ENCODE measurements at places on chromosomes 11 and 22.

DNA sequence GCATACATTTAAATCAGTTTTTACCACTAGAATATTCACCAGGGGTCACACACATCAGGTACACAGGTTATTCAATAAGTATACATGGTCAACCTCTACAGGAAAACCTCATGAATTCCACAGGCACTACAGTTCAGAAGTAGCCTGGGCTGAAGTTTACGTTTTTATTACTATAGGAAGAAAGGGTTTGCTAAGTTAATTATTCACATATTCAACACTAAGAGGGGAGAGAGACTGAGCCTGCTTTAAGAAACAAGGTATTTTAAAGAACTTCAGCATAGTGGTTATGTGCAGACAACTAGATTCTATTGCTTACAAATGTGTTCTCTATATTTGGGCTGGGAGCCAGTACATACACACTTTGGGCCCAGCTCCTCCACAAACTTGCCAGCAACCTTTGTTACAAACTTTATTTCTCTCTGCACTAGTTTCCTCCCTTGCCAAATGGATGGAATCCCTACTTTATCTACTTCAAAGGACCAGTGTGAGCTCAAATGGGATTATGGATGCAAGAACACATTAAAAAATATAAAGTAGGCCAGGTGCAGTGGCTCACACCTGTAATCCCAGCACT lies 31.9 kb downstream of the IL18BP start:
- no peak for DNase-seq

DNA sequence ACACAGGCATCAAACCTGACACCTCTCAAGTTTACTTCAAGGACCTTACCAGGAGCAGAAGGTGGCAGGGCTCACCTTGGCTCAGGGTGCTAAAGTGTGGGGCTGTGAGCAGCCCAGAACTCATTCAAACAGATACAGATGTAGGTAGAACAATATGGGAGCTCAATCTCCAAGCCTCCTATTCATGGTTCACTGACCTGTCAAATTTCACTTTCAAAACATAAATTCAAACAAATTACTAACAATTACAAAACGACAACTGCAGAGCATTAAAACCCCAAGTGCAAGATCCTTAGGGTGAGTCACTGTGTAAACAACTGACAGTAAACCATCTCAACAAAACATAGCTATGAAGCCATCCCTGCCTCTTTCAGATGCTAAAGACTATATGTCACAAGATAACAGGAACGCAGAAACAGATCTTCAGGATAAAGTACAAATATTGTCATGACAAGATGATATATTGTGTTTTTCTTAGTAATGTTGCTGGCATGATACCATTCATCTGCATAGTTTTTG lies 303.5 kb upstream of the ANO3 start:
- no peak for DNase-seq

- no peak for DNase-seq
Measured at GRCh38 chr11:82718307-82718706, 15.4 kb downstream of the FAM181B start.

- no peak for DNase-seq
Measured at GRCh38 chr11:68076371-68077042, 37.7 kb downstream of the TCIRG1 start.

DNA sequence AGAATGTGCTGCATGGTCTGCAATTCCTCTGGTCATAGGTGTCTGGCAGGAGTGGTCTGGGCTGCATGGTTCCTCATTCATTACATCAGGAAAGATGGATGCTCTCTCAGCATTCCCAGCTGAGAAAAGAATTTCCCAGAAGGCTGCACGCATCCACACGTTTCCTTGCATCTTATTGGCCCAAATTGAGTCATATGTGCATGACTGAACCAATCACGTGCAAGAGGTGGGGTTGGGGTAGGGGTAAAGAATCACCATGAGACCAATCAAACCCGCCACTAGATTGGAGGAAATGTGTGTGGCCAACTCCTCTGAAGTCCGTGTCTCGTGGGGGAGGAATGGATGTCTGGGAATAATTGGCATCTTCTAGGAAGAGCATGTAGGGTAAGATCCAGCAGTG lies 28.8 kb downstream of the TST start:
- no peak for DNase-seq

- DNase-seq: no peak
Measured at GRCh38 chr11:95163106-95163505, 67.9 kb downstream of the SESN3 start.

DNA sequence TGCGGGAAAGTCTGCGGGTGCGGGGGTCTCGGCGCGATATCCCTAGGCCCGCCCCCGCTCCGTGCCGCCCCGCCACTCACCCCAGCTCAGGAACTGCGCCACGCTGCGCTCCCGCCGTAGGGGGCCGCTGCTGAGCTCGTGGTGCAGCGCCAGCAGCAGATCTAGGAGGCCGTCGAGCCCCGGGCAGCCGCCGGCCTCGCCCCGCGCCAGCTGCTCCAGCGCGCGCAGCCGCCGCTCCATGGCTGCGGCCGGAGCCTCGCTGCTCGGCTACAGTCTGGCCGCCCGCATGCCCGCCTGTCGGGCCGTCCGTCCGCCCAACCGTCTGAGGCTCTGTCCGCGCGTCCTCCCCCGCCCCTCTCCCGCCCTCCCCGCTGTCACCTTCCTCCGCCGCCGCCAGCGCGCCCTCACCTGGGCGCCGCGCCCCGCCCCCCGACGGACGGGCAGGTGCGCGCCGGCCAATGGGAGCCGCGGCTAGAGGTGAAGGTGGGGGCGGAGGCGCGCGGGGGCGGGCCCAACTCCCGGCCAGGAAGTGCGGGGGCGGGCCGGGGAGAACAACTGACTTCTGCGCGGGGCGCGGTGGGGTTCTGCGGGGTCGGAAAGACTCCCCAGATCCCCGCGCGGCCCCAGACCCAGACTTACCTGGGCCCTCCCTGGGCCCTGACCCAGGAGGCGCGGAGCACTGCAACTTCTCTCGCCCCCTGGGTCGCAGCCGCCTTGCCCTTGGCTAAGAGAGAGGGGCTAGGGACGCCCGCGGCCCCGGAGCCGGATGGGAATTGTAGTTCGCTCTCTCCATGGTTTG lies at the start of gene CDC42BPG:
TSS of gene CDC42BPG (minus strand) at position 324 of the 799 bp plus-strand sequence. CDS start at position 240, 84 bp downstream.
- no peak for DNase-seq

DNA sequence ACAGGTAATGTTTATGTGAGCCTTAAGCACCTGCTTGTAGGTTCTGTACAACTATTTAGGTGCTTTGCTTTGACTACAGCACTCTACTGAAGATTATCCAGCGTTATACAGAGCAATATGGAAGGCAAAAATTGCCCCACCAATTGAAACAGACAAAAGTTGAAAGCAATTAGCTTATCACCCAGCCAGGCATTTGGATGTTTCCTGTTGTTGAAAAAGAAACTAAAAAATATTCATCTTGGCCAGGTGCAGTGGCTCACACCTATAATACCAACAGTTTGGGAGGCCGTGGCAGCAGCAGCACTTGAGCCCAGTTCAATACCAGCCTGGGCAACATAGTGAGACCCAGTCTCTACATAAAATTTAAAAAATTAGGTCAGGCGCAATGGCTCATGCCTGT lies 18.5 kb downstream of the ATL3 start:
- DNase-seq: no peak
